Cortex of kidney (tissue), 1 donor: ENCODE measurements at places on chromosomes 7 and 10.

- DNase-seq, result no peak
Measured at GRCh38 chr10:66838656-66839055, 87.2 kb upstream of the LRRTM3 start.

GRCh38 chr7:155265961-155266360 is 31.7 kb upstream of the INSIG1 start:
- DNase-seq, result no peak

DNA sequence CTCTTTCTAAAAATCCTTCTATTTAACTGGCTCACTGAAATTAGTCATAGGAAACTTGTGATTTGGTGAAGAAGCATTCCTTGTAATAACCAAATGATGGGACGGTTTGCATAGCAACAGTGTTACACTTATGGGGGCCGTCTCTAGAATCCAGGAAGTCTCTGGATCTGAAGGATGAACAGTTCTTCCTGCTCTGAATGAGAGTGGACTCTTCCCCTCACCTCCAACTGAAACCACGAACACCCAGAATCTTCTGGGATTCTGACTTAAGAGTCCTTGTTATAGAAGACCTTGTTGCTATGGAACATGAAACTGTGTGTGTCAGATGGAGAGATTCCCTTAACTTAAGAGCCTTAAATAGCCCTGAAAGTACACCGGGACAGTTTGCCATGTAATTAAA is 23.2 kb downstream of the NOLC1 start:
- no peak for DNase-seq

DNA sequence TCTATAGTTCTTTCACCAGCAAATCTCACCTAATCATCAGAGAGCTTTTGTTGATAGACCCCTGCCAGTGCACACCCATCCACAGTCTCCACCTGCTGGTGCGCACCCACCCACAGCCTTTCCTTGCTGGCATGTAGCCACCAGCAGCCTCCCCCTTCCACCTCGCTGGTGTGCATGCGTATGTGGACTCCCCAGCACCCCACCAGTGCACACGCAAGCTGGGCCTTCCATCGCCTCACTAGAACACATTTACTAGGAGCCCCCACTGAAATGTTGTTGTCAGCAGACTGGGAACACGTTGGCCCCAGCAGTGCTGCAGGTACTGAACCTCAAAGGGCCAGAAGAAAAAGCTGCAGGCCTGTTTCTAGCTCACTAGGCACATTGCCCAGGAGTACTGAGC is 104.9 kb upstream of the ZWINT start:
- no peak for DNase-seq

GRCh38 chr10:62870866-62871265 is 54.7 kb upstream of the EGR2 start:
- no peak for DNase-seq

DNA sequence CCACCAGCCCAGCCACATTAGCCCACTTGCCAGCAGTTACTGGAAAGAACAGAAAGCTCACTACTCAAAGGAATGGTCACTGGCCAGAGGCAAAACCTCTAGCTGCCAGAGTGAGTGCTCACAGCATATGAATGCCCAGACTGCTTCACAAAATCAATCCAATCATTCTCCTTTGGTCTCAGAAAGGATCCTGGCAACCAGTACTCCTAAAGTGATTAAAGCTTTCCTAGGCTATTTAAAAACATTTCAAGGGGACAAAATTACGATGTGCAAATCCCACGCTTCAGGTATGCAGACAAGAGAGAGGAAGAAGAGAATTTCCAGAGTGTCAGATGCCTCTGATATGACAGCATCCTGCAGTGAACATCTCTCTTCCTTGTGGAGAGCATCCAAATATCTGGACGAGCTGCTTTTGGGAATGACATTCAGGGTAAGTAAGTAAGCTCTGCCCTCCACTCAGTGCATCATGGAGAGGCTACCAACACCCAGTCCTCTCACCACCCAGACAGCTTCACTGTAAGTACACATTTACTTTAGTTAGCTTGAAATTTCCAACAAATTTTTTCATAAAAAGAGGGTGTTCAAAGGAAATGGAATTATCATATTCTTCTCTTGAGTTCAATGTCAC is 25.1 kb downstream of the ICA1 start:
- no peak for DNase-seq

GRCh38 chr7:93933156-93933555 is 11.6 kb downstream of the GNG11 start:
- DNase-seq, result no peak

GRCh38 chr10:72784551-72785351 is 92.8 kb downstream of the MCU start:
- no peak for DNase-seq

DNA sequence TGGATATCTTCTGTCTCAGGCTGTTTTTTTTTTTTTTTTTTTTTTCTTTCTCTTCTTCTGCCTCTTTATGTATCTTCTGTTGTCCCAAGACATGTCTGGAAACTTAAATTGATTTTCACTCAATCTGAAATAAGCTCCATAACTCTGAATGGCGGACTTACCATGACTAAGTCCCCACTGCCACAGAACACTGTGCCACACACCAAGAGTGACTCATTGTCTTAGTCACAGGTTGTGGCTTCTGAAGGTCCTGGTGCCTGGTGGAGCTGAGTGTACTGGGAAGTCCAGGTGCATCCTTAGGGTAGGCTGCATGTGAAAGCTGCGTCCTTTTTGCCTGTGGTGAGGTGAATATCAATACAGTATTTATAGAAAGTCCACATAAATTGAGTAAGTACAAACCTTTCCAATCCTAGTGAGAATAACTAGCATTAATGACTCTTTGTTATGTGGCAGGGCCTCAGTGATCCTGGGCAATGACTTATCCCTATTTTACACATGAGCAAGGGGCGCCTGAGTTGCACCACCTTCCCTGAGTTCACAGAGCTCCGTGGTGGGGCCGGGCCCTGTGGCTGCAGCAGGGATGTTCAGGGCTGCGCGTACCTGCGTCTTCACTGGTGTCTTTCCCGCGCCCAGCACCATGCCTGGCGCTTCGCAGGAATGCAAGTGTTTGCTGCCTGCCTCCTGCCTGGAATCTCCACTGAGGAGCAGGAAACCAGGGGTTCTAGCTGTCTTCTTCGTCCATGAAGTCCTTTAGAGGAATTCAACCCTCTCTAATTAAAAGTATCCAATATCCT is 4.3 kb downstream of the PFKP start:
- DNase-seq, result no peak

- no peak for DNase-seq
Measured at GRCh38 chr7:29189743-29190201, 4.8 kb upstream of the CHN2 start.

- no peak for DNase-seq
Measured at GRCh38 chr7:36048141-36048901, 104.7 kb upstream of the EEPD1 start.

DNA sequence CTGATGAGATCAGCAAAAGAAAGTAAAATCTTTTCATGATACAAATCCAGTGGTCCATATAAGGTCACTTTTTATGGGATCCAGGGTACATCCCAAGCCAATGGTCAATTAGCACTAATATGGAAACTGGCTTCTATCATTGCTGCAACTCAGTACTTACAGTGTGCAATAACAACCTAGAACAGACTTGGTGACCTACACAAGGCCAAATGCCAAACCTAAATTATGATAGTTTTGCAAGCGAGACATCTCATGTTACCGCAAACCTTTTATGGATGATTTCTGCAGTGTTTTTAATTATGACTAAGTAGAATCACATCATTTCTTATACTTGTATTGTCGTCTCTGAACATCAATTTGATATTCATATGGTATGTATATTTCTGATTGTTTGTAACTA is 583.5 kb upstream of the SEMA3D start:
- DNase-seq, result no peak

- DNase-seq, result no peak
Measured at GRCh38 chr7:138654616-138655015, 46.5 kb downstream of the SVOPL start.

GRCh38 chr10:70433581-70434280 is 7.8 kb downstream of the NODAL start:
- DNase-seq, result no peak

DNA sequence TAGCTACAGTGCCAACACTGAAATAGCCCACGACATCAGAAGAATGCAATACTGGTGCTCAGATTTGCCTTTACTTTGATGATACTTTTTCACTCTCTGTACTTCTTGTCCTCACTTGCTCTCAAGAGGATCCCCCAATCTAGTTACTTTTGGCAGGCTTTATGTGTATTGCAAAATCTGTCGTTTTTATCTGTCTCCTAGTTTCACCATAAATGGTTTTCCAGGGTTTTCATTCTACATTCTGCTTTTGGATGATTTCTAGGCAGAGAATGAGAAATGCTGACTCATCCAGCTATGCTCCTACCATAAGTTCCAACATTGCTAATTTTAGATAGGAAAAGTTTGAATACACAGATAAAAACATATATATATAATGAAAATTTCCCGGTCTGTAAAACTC is 659.5 kb upstream of the NRG3 start:
- DNase-seq, result no peak
